ENCODE measurements at places on chromosomes 6 and 20.

DNA sequence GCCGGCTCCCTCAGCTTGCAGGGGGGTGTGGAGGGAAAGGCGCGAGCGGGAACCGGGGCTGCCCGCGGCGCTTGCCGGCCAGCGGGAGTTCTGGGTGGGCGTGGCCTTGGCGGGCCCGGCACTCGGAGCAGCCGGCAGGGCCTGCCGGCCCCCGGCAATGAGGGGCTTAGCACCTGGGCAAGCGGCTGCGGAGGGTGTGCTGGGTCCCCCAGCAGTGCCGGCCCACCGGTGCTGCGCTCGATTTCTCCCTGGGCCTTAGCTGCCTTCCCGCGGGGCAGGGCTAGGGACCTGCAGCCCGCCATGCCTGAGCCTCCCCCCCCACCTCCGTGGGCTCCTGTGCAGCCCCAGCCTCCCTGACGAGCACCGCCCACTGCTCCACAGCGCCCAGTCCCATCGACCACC lies 514.5 kb upstream of the GJE1 start:
- no peak for DNase-seq

- no peak for DNase-seq
Observed at GRCh38 chr20:53215166-53215565, 243.0 kb downstream of the TSHZ2 start.

DNA sequence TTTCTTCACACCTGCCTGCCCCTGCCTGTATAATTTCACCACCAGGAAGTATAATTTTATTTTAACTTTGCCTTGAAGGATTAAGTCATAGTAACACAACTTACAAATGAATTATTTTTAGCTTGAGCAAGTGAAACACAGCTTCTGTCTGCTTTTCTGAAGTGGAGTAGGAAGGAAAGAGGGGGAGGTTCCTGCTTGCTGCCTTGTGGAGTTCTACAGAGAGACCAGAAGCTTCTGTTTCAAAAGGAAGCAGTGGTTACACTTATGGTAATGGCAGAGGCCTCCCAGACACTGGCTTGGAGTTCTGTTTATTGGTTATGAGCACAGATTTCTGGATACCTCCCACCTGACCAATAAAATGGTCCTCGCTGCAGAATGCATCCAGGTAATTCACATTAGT lies 159.6 kb downstream of the TMEM200A start:
- DNase-seq: no peak

- no peak for DNase-seq
Observed at GRCh38 chr6:150527100-150527499, 72.6 kb upstream of the PLEKHG1 start.

DNA sequence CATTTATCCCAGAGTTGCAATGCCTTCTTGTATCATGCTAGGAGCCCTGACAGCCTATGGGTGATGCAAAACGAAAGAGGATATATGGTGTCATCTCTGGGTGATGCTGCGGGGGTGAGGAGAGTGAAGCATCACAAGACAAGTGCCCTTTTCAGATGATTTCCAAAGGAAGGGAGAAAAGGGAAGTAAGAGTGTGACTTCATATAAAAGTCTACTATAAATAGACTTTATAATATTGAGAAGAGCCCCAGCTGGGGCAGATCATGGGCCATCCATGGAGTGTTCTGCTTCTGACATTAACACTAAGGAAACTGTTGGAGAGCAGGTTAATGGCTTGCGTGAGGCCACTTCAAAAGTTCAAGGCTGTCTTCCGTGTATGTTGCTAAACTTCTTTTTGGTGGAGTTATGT lies 4.4 kb downstream of the CD83 start:
- DNase-seq: no peak

- DNase-seq: no peak
Observed at GRCh38 chr6:155382338-155382685, 68.0 kb upstream of the TFB1M start.

DNA sequence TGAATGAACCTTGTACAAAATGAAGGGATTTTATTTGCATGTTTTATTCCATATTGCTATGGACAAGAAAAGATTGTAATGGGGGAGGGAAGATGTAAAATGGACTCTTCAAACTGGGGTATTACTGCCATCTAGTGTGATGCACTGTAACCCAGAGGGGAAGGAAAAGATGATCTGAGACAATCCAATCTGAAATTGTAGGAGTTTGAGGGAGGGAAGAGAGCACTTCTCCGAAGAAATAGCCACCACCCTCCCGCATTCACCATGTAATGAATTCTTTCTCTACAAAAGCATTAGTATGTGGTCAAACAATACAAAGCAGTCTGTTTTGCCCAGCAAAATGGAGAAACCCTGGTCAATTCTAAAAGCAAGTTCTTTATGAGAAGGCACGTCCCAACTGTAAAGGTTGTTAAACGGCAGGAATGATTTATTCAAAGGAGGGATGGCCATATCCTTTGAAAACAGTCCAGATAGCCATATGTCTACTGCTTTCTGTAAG lies 679.5 kb upstream of the NRSN1 start:
- DNase-seq: peak; percentile 90

Measured in NCI-H1092 treated with DMSO at 0.1 percent for 48 hours (cell line).